ENCODE measurements at places on chromosomes 1 and 21.

GRCh38 chr1:40847023-40847745, 15.0 kb downstream of the CITED4 start:
- H3K36me3 ChIP-seq: no peaks in the 10 kb centered on the region
- H3K4me1 ChIP-seq: no peaks in the 10 kb centered on the region
- no peak for DNase-seq
- no peaks in the 10 kb centered on the region for H3K27me3 ChIP-seq
- H3K27ac ChIP-seq: no peak overlapping the region

DNA sequence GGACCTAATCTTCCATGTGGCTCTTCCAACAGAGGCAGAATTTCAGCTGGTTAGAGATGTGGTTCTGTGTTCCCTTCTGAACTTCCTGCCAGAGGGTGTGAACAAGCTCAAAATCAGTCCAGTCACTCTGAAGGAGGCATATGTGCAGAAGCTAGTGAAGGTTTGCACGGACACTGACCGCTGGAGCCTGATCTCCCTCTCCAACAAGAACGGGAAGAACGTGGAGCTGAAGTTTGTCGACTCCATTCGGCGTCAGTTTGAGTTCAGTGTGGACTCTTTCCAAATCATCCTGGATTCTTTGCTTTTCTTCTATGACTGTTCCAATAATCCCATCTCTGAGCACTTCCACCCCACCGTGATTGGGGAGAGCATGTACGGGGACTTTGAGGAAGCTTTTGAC, 17.3 kb downstream of the TENT5C start:
- H3K4me3 ChIP-seq: no peak overlapping the region
- DNase-seq: no peak
- H3K27me3 ChIP-seq: no peaks in the 10 kb centered on the region

- no peaks in the 10 kb centered on the region for H3K4me1 ChIP-seq
- no peak overlapping the region for H3K27ac ChIP-seq
- no peak for DNase-seq
- H3K36me3 ChIP-seq: no peaks in the 10 kb centered on the region
Measured at GRCh38 chr1:237700181-237700580, 190.5 kb downstream of the ZP4 start.

DNA sequence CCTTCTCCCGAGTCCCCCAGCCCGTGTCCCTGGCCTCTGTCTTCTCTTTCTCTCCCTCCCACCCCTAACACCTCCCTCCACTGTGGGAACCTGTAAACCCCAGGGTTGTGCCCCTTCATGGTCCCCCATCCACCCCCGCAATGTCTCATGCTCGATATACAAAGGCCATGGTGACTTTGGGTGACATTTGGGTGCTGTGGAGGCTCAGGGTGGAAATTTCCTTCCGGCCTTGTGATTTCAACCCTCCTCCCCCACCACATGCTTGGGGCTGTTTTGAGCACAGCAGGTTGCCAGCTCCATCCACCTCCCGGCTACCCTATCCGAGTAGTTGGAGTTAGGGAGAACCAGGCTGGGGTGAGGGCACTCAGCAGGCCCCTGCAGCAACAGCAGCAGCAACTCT, 25.7 kb upstream of the VPS13D start:
- H3K27me3 ChIP-seq: no peaks in the 10 kb centered on the region
- H3K4me1 ChIP-seq: no peaks in the 10 kb centered on the region
- H3K36me3 ChIP-seq: no peaks in the 10 kb centered on the region
- no peak overlapping the region for H3K4me3 ChIP-seq
- H3K27ac ChIP-seq: no peak overlapping the region
- no peak for DNase-seq

GRCh38 chr21:34340061-34340460, 23.7 kb upstream of the KCNE2 start:
- H3K27me3 ChIP-seq: no peaks in the 10 kb centered on the region
- no peak overlapping the region for H3K27ac ChIP-seq
- no peaks in the 10 kb centered on the region for H3K36me3 ChIP-seq
- DNase-seq: no peak
- no peaks in the 10 kb centered on the region for H3K4me1 ChIP-seq
- H3K4me3 ChIP-seq: no peak overlapping the region

- H3K27me3 ChIP-seq: peaks cover 25% of the 10 kb centered on the region
- H3K36me3 ChIP-seq: no peaks in the 10 kb centered on the region
- H3K27ac ChIP-seq: no peak overlapping the region
- H3K4me1 ChIP-seq: no peaks in the 10 kb centered on the region
- DNase-seq: no peak
Measured at GRCh38 chr21:29943885-29944284, 4.1 kb upstream of the GRIK1 start.

GRCh38 chr1:108089477-108089876, 110.7 kb downstream of the SLC25A24 start:
- H3K27ac ChIP-seq: no peak overlapping the region
- H3K4me3 ChIP-seq: no peak overlapping the region
- no peaks in the 10 kb centered on the region for H3K36me3 ChIP-seq
- no peaks in the 10 kb centered on the region for H3K27me3 ChIP-seq

GRCh38 chr1:221874285-221875003, 132.6 kb upstream of the DUSP10 start:
- no peak overlapping the region for H3K4me3 ChIP-seq
- no peaks in the 10 kb centered on the region for H3K27me3 ChIP-seq
- DNase-seq: no peak
- H3K36me3 ChIP-seq: no peaks in the 10 kb centered on the region
- H3K27ac ChIP-seq: no peak overlapping the region

- no peaks in the 10 kb centered on the region for H3K27me3 ChIP-seq
- peak overlapping the region; percentile 49 for H3K27ac ChIP-seq
- no peaks in the 10 kb centered on the region for H3K36me3 ChIP-seq
- peaks cover 43% of the 10 kb centered on the region for H3K4me1 ChIP-seq
- DNase-seq: no peak
Measured at GRCh38 chr1:207814469-207814868, 62.6 kb downstream of the CD46 start.
